ENCODE measurements at places on chromosomes 6 and 20. TPM values are rescaled to one million over a fixed set of nuclear protein-coding genes. Genes with fewer than 3 reads are reported as not detected.

The PTCRA gene
- not detected for total RNA-seq

DNA sequence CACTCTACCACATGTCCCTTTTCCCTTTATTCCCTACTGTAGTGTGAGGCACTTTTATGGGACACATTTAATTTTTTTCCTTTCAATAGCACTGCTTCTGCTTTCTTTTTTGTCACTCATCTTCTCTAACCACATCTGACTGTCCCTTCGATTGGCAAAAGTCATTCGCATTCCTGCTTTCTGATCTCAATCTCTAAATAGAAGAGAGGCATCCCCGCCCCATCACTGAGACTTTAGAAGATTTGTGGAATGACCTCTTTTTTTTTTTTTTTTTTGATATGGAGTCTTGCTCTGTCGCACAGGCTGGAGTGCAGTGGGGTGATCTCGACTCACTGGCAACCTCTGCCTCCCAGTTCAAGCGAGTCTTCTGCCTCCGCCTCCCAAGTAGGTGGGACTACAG is 9.1 kb downstream of the ZNF292 start:
- DNase-seq = no peak

DNA sequence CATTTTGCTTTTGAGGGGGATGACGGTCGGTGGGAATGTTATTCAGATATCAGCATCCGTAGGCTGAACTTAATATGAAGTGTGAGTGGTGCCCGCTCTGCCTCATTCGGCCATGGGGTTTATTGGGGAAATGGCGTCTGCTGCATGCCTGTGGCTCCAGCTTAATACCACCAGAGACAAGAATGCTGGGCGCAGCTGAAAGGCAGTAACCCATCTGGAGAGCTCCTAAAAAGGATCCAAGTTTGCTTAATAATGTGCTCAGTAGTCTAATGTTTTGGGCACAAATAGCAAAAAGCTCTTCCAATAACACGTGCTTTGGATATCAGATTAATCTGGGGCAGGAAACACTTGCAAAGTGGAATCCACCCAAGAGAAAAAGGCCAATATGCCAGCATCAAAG is 273.0 kb upstream of the TAB2 start:
- DNase-seq = peak; percentile 1

DNA sequence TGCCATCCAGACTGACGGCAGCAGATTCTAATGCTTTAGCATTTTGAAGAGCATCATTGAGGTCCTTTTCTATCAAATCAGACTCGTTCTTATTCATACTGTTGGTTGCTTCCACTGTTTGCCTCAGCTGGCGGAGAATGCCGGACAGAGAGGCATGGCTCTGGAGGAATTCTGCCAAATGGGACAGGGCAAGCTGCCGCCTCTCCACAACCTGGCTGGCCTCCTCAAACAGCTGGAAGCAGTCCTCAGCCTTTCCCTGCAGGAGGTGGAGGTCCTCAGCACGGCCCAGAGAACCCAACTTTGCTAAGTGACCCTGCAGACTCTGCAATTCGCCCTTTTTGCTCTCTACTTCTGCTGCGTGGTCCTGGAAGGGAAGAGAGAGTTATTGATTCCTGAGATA is 220.5 kb downstream of the SYNE1 start:
- no peak for DNase-seq

GRCh38 chr6:138849791-138850190 is 53.9 kb downstream of the ECT2L start:
- DNase-seq = no peak

- no peak for DNase-seq
Measured at GRCh38 chr6:70846207-70846835, 110.5 kb downstream of the B3GAT2 start.

DNA sequence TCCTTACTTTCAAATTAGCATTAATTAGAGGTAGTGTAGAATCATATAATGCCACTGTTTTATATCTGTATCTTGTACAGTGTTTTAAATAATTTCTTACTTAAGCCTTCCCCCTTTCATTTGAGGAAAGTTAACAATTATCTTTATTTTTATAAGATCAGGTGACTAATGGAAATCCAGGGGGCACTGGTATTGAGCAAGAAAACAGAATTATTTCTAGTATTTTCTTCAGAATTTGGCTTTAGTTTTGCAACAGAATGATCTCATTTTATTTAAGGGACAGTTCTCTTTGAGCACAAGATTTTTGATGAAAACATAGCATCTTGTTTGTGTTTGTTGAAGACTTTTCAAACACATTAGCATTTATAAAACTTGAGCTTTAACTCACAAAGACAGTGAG is 55.9 kb downstream of the RNF217 start:
- no peak for DNase-seq

Data from activated CD4-positive, alpha-beta memory T cell treated with anti-CD3 and anti-CD28 coated beads for 36 hours (primary cell).